Ascending aorta (tissue), 2 donors: ENCODE measurements at places on chromosomes 5 and 9.

- H3K27ac ChIP-seq = no peak overlapping the region
- no peaks in the 10 kb centered on the region for H3K27me3 ChIP-seq
- H3K4me1 ChIP-seq = no peaks in the 10 kb centered on the region
- H3K36me3 ChIP-seq = no peaks in the 10 kb centered on the region
These were observed 47.3 kb downstream of the WNK2 start for GRCh38 chr9:93231121-93231694.

GRCh38 chr5:65925601-65926275 lies 637 bp upstream of the ERBIN start:
- H3K36me3 ChIP-seq = no peaks in the 10 kb centered on the region
- H3K4me3 ChIP-seq = peak overlapping the region; percentile 97
- H3K4me1 ChIP-seq = no peaks in the 10 kb centered on the region
- H3K27me3 ChIP-seq = no peaks in the 10 kb centered on the region
- peak; percentile 18 for DNase-seq

- H3K27ac ChIP-seq = no peak overlapping the region
- no peak overlapping the region for H3K4me3 ChIP-seq
- peak; percentile 25 for DNase-seq
- H3K36me3 ChIP-seq = no peaks in the 10 kb centered on the region
- H3K4me1 ChIP-seq = peaks cover 3% of the 10 kb centered on the region
These were observed 96.3 kb downstream of the ANKRD33B start for GRCh38 chr5:10660135-10660534.

DNA sequence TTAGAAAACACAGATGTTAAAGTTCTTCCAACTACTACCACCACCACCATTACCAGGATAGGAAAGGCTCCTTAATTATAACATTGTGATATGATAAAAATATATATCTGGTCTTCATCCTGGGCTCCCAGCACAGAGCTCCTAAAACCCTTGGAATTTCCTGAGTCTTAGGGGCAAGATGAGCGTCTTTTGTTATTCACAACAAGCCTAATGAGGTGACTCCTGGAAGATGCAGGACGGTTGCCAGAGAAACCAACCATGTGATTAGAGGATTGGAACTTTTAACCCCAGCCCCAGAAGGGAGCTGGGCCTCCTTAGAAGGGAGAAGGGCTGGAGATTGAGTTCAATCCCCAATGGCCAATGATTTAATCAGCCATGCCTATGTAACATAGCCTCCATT lies 148.0 kb upstream of the ADRA1B start:
- H3K4me3 ChIP-seq = no peak overlapping the region
- no peak for DNase-seq
- H3K36me3 ChIP-seq = no peaks in the 10 kb centered on the region
- peaks cover 3% of the 10 kb centered on the region for H3K4me1 ChIP-seq

DNA sequence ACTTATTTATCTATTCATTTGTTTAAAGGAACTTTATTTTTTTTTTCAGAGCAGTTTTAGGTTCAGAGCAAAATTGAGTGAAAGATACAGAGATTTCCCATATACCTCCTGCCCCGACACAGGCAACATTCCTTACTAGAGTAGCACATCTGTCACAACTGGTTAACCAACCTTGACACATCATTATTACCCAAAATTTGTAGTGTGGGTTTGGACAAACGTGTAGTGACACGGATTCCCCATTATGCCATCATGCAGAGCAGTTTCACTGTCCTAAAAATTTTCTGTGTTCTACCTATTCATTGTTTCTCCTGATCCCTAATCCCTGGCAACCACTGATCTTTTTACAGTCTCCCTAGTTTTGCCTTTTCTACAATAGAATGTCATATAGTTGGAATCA lies 57.3 kb upstream of the LHFPL2 start:
- H3K27ac ChIP-seq = no peak overlapping the region
- no peaks in the 10 kb centered on the region for H3K4me1 ChIP-seq
- H3K27me3 ChIP-seq = no peaks in the 10 kb centered on the region

- H3K4me3 ChIP-seq = no peak overlapping the region
- H3K4me1 ChIP-seq = no peaks in the 10 kb centered on the region
- H3K27ac ChIP-seq = no peak overlapping the region
- no peaks in the 10 kb centered on the region for H3K27me3 ChIP-seq
These were observed 37.8 kb upstream of the TAS2R1 start for GRCh38 chr5:9667906-9668305.
